ENCODE measurements at places on chromosomes 13 and 19.

DNA sequence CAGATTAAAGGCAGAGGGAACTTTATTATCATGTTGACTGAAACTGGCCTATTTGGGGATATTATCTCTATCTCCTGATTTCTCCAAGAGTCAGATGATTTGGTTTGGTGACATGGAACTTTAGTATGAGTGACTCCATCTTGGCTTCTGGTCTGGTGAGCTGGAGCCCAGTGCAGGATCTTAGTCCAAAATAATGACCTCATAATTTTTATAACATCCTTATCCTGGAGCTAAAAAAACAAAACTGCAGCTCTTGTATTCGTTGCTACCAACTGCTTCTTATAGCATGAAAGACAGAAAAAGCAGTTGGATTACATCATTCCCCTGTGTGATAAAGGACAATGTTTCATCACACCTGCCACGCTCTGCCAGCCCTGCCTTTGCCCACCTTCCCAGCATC, 39.3 kb upstream of the RNF17 start:
- DNase-seq: no peak

GRCh38 chr19:56131651-56132050, 9.4 kb upstream of the ZNF444 start:
- no peak for DNase-seq

DNA sequence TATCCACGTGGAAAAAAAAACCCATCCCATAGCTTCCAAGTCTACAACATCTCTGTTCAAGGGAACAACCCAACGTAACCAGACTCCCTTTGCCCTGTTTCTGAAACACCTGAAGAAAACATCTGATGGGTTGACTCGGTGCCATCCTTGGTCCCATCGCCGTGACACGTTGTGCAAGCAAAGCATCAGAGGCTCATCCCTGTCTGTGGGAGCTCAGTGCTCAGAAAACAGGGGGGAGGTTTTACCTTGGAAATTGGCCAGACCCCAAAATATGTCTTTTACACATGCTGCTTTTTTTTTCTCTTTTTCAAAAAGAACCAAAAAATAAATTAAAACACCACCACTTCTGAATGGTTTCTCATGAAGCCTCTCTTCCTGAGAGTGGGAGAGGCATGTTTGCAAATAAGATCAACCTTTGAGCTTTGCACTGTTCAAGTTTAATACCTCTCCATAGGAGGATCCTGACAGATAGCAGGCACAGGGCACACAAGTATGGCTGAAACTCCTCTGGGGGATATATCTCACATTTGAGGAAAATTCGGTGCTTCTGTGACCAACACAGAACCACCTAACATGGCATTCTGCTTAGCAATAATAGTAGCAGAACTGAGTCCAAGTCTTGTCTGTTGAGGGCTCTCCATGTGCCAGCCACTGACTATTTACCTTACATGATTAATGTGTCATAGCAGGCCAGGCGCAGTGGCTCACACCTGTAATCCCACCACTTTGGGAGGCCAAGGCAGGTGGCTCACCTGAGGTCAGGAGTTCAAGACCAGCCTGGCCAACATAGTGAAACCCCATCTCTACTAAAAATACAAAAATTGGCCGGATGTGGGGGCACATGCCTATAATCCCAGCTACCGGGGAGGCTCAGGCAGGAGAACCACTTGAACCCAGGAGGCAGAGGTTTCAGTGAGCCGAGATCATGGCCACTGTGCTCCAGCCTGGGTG, 7.0 kb upstream of the PVR start:
- no peak for DNase-seq

- no peak for DNase-seq
Observed at GRCh38 chr13:113232208-113233003, 23.0 kb downstream of the CUL4A start.

DNA sequence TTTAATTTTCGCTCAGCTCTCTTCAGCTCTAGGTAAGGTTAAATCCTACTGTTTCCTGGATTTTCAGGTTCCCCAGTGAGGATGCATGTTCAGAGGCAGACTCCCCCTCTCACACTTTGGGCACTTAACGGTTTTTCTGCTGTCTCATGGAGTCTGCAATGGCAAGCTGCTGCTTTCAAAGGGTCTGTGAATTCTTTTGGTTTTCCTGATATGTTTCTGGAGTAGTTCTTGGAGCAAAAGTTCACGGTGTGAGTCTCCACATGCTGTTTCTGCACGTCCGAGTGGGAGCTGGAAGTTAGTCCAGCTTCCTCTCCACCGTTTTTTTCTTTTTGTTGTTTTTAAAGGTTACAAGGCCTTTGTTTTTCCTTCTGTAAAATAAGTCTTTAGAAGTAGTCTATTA, 35.4 kb downstream of the DNAJC15 start:
- DNase-seq: no peak

DNA sequence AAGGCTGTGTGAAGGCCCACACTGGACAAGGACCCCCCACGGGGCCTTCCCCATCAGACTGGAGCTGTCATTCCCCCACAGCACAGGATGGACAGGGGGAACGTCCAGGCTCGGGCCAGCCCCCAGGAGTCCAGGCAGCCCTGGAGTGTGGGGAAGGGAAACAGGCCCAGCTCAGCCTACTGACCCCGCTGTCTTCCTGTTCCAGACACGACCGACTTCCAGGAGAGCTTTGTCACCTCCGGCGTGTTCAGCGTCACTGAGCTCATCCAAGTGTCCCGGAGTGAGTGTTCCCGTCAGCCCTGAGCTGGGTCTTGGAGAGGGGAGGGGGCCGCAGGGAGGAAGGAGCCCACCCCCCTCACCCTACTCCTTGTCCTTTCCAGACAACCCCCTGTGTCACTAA, 47.0 kb downstream of the SMIM24 start:
- DNase-seq: no peak

DNA sequence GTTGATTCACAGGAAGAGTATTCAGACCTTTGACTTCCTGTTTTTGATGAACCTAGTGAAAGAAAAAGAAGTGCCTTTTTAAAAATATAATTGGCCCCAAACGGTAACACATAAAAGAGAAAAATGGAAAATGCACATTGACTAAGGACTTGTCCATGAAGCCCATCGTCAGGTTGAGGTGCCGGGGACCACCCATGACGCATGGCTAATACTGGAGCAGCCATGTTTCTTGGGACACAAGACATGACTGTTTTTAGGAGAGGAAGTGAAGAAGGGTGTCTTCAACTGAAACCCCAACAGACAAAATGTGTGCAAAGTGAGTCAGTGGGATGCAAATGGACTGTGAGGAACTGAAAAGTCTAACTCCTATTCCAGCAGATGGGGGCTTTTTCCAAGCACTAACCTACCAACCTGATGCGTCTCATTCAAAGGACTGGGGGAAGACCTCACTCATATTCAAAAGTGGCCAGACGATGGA, 459.4 kb downstream of the FOXO1 start:
- no peak for DNase-seq

- no peak for DNase-seq
Observed at GRCh38 chr13:77300176-77301037, 26.5 kb downstream of the MYCBP2 start.

DNA sequence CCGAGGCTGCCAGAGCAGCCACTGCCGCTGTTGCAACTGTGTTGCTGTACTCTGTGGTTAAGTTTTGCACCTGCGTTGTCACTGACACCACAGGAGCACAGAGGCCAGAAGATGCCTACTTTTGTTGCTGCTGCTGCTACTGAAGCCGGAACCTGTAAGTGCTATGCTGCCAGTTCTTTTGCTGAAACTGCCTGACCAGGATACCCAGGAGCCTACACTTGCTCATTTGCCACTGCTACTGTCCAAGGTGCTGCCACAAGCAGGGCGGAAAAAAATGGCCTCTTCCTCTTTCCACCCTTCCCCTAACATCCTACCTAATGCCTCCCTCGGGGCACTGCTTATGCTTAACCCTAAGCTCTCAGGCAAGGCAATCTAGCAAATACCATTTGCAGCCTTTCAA, 29.0 kb upstream of the NBEA start:
- no peak for DNase-seq

- peak; percentile 36 for DNase-seq
Observed at GRCh38 chr19:14566712-14567077, 5.2 kb downstream of the NDUFB7 start.

DNA sequence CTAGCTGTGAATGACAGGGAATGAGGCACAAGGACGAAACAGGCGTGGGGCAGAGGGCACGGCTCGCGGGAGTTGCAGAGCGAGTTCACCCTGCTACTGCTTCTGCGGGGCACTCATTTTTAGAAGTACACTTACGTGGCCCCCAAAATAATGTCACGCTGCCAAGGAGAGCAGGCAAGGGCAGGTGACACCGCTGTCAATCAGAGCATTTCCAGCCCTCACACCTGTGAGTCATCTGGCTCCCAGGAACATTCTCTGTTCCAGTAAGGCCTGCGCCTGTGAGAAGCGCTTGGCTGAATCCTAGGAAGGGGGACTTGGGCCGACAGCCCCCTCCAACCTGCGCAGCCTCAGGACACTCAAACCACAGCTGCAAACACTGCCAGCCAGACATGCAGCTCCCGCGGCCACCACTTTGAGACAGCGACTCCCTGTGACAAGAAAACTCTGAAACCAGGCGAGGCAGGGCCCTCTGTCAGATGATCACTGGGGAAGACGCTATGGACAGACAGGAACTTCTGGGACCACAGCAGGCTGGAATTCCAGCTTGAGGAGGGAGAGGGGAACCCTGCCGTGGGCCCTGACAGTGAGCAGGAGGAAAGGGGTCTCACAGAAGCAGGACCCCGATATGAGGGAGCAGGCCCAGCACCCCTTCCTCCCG, 12.7 kb downstream of the DOT1L start:
- no peak for DNase-seq

- no peak for DNase-seq
Observed at GRCh38 chr13:102965802-102966201, 100.4 kb downstream of the SLC10A2 start.

GRCh38 chr13:41678848-41679247, 221.5 kb downstream of the RGCC start:
- DNase-seq: no peak

DNA sequence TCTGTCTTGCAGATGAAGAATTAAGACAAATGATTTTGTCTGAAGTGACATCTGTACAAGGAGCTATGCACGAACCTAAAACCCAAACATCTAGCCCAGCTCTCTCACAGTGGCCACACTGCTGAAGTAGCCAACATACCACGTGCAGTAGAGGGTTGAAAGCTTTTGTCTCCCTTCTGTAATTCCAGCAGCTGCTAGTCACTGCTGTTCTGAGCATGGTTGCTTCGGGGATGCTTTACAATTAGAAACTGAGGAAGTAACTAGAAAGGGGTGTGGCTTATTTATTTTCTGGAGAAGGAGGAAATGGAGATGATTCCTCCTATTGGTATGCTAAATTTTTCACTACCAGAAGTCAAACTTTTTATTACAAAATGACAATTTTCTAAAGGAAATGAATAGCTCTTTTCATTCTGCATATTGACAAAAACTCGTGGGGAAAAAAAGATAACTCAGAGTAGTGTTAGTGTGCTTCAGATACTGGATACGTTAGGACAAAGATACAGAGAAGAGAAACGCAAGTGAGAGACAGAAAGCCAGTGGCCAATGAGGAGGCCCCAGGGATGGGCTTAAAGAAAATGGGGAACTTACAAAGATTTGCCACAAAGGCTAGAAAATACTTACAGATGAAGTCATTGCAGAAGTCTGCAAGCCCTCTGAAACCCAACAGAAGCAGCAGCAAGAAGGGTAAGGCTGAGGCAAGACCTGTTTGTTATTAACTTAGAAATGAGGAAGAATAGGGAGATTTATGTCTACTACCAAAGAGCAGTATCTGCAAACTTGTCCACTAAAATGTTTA, 192.7 kb upstream of the MIR17HG start:
- no peak for DNase-seq

DNA sequence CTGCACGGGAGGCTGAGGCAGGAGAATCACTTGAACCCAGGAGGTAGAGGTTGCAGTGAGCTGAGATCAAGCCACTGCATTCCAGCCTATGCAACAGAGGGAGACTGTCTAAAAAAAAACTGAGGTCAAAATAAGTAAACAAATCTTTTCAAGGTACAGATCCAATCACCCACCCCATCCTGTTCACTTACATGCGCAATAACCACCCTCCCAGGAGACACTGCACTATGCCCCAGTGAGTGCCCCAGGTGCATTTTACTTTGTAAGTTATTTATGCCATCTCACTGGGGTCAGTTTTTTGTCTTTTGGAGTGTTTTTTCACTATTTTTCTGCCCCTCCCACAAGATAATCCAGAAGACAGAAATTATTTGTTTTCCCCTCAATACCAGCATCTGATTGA, 6.9 kb upstream of the ZNF253 start:
- no peak for DNase-seq

GRCh38 chr19:33124207-33125098, 7.5 kb upstream of the WDR88 start:
- no peak for DNase-seq

DNA sequence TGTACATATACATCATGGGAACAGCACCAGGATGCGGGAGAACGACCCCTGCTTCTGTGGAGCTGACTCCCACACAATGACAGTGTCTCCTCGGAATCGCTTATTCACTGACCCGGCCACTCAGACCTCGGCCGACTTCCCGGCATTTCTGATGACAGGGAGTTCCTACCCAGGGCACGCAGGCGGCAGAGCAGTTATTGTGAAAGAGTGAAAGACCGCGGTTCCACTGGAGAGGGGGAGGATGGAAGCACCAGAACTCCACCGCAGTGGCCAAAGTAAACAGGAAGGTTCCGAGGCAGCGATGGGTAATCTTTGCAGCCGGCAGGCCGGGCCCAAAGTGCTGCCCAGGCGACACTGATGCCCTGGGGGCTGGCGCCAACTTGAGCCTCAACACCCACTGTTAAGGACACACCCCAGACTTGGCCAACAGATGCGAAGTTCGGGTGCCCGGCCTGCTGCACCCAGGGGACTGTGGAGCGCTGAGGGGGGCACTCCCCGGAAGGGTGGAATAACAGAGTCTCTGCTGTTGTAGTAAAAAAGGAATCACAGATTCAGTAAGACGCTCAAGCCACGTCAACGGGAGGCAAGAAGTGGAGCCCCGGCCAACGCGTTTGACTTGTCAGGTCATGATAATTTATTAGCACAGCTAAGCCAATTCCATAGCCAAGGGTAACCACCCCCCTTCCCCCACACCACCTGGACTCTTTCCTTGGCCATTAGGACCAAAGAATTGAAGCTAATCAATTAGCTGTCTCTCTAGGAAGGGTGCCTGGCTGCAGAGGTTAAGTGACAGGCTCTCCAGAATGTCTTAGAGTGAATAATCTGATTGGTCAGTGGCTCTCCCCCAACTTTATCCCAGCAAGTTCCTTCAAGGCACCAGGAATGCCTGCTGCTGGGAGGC, 5.8 kb downstream of the MLLT1 start:
- no peak for DNase-seq

GRCh38 chr13:50594276-50595051, 249.0 kb downstream of the DLEU7 start:
- no peak for DNase-seq

- no peak for DNase-seq
Observed at GRCh38 chr19:13207237-13207845, 57.1 kb downstream of the IER2 start.

- DNase-seq: no peak
Observed at GRCh38 chr19:6524311-6524710, 6.5 kb upstream of the TNFSF9 start.

- no peak for DNase-seq
Observed at GRCh38 chr13:91659256-91660075, 261.0 kb downstream of the GPC5 start.

- no peak for DNase-seq
Observed at GRCh38 chr19:2636141-2636896, 66.2 kb downstream of the GNG7 start.

Measured in CD4-positive, alpha-beta T cell (primary cell).